B cell (primary cell): ENCODE measurements at places on chromosomes 5 and 9.

- DNase-seq: no peak
These were observed 214.9 kb upstream of the TBCA start for GRCh38 chr5:77991084-77991483.

DNA sequence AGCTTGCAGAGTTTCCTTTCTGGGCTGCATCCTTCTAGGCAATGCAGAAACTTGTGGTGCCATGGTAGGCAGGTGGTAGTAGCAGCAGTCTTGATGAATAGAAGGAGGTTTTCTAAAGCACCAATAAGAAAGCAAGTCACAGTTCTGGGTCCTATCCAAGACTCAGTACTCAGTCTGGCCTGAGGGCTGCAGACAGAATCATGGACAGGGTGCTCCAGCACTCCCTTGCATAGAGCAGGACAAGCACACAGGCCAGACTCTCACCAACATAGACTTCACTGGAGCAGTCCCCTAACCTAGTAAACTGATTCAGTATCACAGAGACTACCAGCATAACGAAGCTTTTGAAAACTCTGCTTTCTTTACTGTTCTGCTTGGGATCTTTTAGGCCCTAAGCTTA, 134.0 kb upstream of the RUSC2 start:
- DNase-seq: no peak

GRCh38 chr9:69045821-69046220, 10.3 kb downstream of the FXN start:
- DNase-seq: no peak

- DNase-seq: no peak
These were observed 91.8 kb upstream of the FER start for GRCh38 chr5:108655750-108656450.
